Mesothelial cell of epicardium (in vitro differentiated cells): ENCODE measurements at places on chromosomes 1 and 21. TPM values are rescaled to one million over a fixed set of nuclear protein-coding genes. Genes with fewer than 3 reads are reported as not detected.

DNA sequence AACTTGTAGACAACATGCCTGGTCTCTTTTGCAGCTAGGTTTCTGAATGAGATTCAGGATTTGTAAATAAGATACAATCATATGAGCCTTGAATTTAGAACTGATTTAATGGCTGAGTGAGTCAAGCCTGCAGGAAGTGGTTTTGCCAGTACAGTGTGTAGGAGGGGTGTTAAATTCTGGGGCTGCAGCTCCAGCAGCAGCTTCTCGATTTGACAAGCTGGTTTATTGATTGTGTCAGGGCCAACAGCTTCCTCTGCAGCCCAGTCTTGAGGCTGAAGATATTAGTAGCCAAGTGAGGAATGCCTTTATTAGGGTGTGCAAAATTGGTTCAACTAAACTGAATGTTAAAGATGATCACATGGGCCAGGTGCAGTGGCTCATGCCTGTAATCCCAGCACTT lies 11.5 kb upstream of the PLA2G5 start:
- peaks cover 4% of the 10 kb centered on the region for H3K27me3 ChIP-seq
- no peak overlapping the region for H3K4me3 ChIP-seq
- peaks cover 10% of the 10 kb centered on the region for H3K4me1 ChIP-seq
- H3K36me3 ChIP-seq: no peaks in the 10 kb centered on the region

DNA sequence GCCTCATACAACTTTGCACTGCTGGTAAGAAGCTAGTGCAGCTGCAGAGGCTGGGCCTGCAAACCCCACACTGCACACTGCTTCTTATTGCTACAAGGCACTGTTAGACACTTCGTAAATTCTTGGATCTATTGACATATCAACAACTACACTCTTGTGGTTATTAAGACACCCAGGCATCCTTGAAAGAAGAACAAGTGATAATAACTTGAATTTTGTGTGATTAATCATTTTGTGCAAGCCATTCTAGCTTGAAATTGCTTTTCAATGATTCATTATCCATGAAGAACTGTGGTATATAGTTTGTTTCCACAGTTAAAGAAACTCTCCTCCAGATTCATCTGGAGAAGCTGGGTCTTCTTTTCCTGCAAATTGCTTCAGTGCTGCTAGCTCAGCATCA lies 33.7 kb upstream of the IFI44L start:
- no peaks in the 10 kb centered on the region for H3K36me3 ChIP-seq
- no peaks in the 10 kb centered on the region for H3K4me1 ChIP-seq
- H3K27me3 ChIP-seq: peaks cover 50% of the 10 kb centered on the region
- H3K4me3 ChIP-seq: no peak overlapping the region

GRCh38 chr21:42721341-42721824 lies 68.0 kb downstream of the PDE9A start:
- H3K27me3 ChIP-seq: no peaks in the 10 kb centered on the region
- peaks cover 13% of the 10 kb centered on the region for H3K36me3 ChIP-seq
- H3K27ac ChIP-seq: peak overlapping the region; percentile 64
- H3K4me1 ChIP-seq: peaks cover 20% of the 10 kb centered on the region
- H3K4me3 ChIP-seq: no peak overlapping the region
- no peak for DNase-seq

DNA sequence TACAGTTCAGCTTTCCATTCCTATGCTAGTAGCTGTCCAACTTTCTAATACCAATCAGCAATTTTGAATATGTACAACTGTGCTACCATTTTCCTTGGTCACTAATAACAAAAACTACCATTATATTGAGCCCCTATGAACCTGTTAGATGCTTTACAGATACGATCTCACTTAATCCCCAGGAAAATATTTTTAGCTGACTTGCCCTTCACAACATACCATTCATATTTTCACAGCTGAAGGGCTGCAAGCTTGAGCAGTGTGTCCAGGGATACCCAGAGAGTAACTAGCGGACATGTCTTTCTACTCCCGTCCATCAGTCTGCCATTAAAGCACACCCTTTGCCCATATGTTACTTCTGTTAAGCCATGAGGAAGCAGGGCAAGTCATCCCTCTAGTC lies 140.5 kb downstream of the SPATA46 start:
- peaks cover 11% of the 10 kb centered on the region for H3K4me1 ChIP-seq
- H3K4me3 ChIP-seq: no peak overlapping the region
- no peak for DNase-seq
- no peak overlapping the region for H3K27ac ChIP-seq
- H3K27me3 ChIP-seq: no peaks in the 10 kb centered on the region

DNA sequence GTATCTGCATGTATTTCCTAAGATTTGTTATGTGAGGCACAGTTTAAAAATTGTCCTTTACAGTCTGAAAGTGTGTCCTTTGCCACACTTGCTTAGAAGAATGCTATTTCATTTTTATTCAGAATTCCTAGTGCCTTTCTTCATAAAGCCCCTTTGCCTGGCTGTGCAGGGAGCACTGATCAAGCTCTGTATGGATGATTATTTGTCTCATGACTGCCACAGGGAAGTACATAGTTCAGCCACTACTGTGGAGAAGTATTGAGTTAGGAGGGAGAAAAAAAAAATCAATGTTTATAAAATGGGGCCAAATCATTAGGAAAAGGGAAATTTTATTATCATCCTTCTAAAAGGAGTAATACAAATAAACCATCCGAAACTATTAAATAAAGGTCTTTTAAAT lies 51.4 kb downstream of the LHX4 start:
- H3K4me3 ChIP-seq: no peak overlapping the region
- H3K27ac ChIP-seq: no peak overlapping the region
- no peaks in the 10 kb centered on the region for H3K27me3 ChIP-seq
- H3K4me1 ChIP-seq: peaks cover 31% of the 10 kb centered on the region
- no peak for DNase-seq

DNA sequence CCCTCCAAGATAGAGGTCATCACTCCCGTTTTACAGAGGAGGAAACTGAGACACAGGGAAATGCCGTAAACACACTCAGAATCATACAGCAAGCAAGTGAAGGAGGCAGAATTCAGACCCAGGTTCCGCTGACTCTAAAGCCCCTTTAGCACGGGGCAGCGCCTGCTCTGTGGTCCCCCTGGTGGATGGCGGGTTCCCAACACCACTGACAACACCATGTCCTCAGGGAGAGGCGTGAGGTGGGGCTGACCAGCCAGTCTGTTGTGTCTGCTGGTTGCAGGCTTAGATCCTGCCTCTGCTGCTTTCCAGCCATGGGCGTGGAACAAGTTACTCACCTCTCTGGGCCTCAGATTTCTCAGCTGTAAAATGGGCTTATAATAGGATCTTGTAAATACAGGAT lies 617.3 kb downstream of the MATN1 start:
- no peak overlapping the region for H3K27ac ChIP-seq
- H3K4me1 ChIP-seq: no peaks in the 10 kb centered on the region
- H3K27me3 ChIP-seq: peaks cover 89% of the 10 kb centered on the region

The NMNAT1 gene
- 9.7 to 11.3 TPM (median 11.3 TPM) in 3 replicates for total RNA-seq

The LRRC38 gene
- total RNA-seq: not detected in 3 replicates

The CPT2 gene
- total RNA-seq: 15.1 to 16.6 TPM (median 15.5 TPM) in 3 replicates
